ENCODE measurements at places on chromosomes 3 and 15. TPM values are rescaled to one million over a fixed set of nuclear protein-coding genes. Genes with fewer than 3 reads are reported as not detected.

The ACVR2B gene
- total RNA-seq, result 2.9 TPM

The SLC30A4 gene
- total RNA-seq, result 2.0 TPM

The NME9 gene
- 0.42 TPM for total RNA-seq

The CAMP gene
- not detected for total RNA-seq

The GOLGA8M gene
- not detected for total RNA-seq

The GRAMD1C gene
- 0.23 TPM for total RNA-seq

The HGD gene
- 14.2 TPM for total RNA-seq

The FGF7 gene
- total RNA-seq, result not detected

The KCNMB2 gene
- total RNA-seq, result not detected

The APOD gene
- 0.50 TPM for total RNA-seq
